Activated CD4-positive, alpha-beta T cell treated with anti-CD3 and anti-CD28 coated beads for 36 hours (primary cell): ENCODE measurements at places on chromosomes 11 and 22. TPM values are rescaled to one million over a fixed set of nuclear protein-coding genes. Genes with fewer than 3 reads are reported as not detected.

Gene VWA5A
- total RNA-seq, result 8.6 TPM

Gene OR8G5
- not detected for total RNA-seq

Gene BRSK2
- total RNA-seq, result 0.96 TPM

Gene GGT5
- not detected for total RNA-seq

Gene OR4B1
- not detected for total RNA-seq

Gene CRYBB2
- 0.23 TPM for total RNA-seq

Gene HBD
- total RNA-seq, result not detected

Gene DNAJC4
- 23.1 TPM for total RNA-seq

Gene CEND1
- 1.1 TPM for total RNA-seq

Gene ZP1
- not detected for total RNA-seq

Gene PAK1
- total RNA-seq, result 43.9 TPM

Gene PGA5
- total RNA-seq, result not detected

Gene VSIG10L2
- not detected for total RNA-seq

Gene SMTNL1
- total RNA-seq, result not detected

Gene SHANK2
- not detected for total RNA-seq

Gene HSPB2
- not detected for total RNA-seq

Gene SGSM1
- 0.11 TPM for total RNA-seq

Gene LRRC32
- total RNA-seq, result 5.7 TPM

Gene SLC6A5
- total RNA-seq, result not detected

Gene ACRV1
- total RNA-seq, result not detected

Gene SLCO2B1
- not detected for total RNA-seq

Gene ADAMTS8
- total RNA-seq, result not detected

Gene LPXN
- total RNA-seq, result 163 TPM

Gene OR8K5
- total RNA-seq, result not detected

Gene MCHR1
- not detected for total RNA-seq

Gene MS4A15
- not detected for total RNA-seq

Gene RBM7
- total RNA-seq, result 72.3 TPM

Gene PPFIBP2
- 7.9 TPM for total RNA-seq

Gene OR51E2
- total RNA-seq, result not detected

Gene NPAS4
- 0.07 TPM for total RNA-seq

Gene HSCB
- total RNA-seq, result 16.5 TPM

Gene BARX2
- 1.3 TPM for total RNA-seq

Gene CSF2RB
- total RNA-seq, result 0.30 TPM

Gene RAG2
- not detected for total RNA-seq

Gene PHOX2A
- total RNA-seq, result not detected

Gene SMCO4
- total RNA-seq, result 24.6 TPM

Gene BCO2
- 0.75 TPM for total RNA-seq

Gene MOV10L1
- not detected for total RNA-seq

Gene ADORA2A
- total RNA-seq, result 31.3 TPM

Gene KREMEN1
- total RNA-seq, result 0.30 TPM

Gene CD3D
- total RNA-seq, result 331 TPM

Gene SAMM50
- total RNA-seq, result 43.8 TPM
